ENCODE measurements at places on chromosomes 11 and 22.

GRCh38 chr11:10350334-10350733, 45.5 kb downstream of the ADM start:
- DNase-seq, result no peak

DNA sequence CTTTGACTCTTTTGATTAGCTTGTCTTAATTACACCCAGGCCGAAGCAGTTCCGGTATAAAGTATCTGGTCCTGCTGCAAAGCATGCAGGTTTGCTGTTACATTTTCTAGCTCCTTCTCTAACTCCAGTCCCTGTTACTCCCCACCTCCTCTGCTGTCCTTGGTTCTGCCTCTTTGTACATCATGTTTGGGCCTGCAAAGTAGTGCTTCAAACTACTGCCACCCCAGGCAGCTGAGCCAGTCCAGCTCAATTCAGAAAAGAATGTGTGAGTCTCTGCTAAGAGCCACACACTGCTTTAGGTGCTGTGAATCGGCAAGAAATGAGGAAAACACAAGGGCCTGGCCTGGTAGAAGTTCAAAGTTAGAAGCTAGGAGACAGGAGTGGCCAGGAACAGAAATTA, 136.0 kb downstream of the SERGEF start:
- DNase-seq, result no peak

DNA sequence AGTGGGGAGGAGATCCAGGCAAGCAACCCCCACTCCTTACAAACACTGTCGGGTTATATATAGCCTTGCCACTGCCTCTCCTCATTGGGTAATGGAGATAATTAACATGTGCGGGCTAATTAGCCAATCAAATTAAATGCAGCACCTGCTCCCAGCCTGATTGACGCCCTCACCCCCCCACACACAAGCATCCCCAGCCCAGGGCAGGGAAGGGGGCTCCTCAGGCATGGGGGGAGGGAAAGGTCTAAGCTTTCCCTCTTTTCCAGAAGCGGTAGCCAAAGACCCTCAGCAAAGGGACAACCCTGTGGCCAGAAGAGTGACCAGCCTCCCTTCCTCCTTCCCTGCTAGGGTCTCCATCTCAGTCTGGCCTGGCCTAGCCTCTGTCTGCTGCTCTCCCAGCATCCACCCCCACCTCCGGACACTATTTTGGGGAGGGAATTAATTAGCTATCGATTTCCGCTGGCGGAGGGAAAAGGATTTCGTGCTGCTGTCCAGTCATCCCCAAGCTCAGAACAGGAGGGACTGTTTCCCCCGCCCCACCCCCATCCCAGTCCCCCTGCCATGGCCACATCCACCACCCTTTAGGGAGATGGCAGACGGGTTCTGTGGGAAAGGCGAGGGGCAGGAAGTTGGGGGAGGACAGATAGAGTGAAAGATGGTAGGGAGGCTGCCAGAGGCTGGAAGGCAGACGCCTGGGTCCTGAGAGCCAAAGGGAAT, 7.1 kb downstream of the NRXN2 start:
- DNase-seq, result no peak

- DNase-seq, result no peak
Measured at GRCh38 chr11:67588136-67588503, 4.5 kb downstream of the GSTP1 start.

GRCh38 chr11:45853332-45854219, 6.3 kb downstream of the CRY2 start:
- no peak for DNase-seq

GRCh38 chr11:119167933-119168332, 592 bp upstream of the NLRX1 start:
- DNase-seq, result no peak

- no peak for DNase-seq
Measured at GRCh38 chr22:22924369-22925145, 36.9 kb downstream of the IGLL5 start.

GRCh38 chr11:84247129-84247528, 961.0 kb upstream of the CCDC90B start:
- no peak for DNase-seq

DNA sequence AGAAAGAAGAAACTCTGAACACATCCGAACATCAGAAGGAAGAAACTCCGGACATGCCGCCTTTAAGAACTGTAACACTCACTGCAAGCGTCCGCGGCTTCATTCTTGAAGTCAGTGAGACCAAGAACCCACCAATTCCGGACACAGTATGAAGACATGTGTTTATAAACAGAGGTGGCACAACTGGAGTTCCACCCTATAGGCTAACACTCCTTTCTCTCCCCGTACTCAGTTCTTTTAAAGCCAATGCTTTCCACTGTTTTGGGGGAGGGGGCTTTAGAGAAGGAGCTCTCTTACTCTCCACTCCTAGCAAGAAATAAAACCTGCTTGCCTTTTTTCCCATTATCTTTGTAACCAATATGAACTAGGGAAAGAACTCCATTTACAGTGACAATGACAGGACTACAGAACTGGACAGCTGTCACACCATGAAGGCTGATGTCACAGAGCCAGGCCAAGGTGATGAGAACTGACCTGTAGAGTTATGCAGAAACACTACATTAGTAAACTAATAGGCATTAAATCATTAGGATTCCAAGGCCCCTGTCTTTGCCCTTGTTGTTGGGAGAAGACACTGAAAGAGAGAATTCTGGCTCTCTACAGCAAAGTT, 733 bp downstream of the TRIM5 start:
- DNase-seq, result no peak

- DNase-seq, result no peak
Measured at GRCh38 chr11:2762451-2762850, 62.7 kb upstream of the KCNQ1OT1 start.

- no peak for DNase-seq
Measured at GRCh38 chr11:73348838-73349237, 27.4 kb upstream of the RELT start.

GRCh38 chr11:69364921-69365320, 71.0 kb downstream of the MYEOV start:
- no peak for DNase-seq

- no peak for DNase-seq
Measured at GRCh38 chr22:18121506-18121905, 10.9 kb downstream of the TUBA8 start.

DNA sequence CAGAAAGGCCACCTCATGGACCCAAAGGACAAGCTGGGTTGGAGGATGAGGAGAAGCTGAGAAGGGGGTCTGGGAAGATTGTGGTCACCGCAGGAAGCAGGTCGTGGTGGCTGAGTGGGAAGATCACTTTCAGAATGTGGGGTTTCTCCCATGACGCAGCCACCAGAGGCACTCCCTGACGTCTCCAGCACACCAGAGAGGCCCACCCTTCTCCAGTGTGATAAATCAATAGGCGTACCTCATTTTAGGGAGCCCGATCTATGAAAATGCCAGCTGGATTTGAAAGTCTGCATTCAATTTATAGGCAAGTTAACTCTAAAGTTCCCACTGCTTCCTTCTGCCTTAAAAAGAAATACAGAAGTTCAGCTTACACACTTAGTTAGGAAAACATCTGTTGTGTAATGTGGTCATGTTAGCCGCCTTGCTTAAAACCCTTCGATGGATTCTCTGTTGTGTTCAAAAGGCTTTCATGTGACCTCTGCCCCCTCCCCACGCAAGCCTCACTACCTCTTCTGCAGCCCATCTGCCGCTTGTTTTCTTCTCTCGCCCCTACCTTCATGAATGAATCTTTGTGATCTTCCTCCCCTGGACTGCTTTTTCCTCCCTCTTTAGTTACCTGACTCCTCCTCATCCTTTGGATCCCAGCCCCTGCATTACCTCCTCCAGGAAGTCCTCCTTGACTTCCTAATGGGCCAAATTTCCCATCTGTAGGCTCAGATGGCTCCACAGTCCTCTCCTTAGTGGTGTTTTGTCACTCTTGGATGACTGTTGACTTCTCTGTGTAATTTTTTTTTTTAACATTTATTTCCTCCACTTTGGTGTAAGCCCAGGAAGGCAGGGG, 10.7 kb downstream of the TSPAN18 start:
- no peak for DNase-seq

DNA sequence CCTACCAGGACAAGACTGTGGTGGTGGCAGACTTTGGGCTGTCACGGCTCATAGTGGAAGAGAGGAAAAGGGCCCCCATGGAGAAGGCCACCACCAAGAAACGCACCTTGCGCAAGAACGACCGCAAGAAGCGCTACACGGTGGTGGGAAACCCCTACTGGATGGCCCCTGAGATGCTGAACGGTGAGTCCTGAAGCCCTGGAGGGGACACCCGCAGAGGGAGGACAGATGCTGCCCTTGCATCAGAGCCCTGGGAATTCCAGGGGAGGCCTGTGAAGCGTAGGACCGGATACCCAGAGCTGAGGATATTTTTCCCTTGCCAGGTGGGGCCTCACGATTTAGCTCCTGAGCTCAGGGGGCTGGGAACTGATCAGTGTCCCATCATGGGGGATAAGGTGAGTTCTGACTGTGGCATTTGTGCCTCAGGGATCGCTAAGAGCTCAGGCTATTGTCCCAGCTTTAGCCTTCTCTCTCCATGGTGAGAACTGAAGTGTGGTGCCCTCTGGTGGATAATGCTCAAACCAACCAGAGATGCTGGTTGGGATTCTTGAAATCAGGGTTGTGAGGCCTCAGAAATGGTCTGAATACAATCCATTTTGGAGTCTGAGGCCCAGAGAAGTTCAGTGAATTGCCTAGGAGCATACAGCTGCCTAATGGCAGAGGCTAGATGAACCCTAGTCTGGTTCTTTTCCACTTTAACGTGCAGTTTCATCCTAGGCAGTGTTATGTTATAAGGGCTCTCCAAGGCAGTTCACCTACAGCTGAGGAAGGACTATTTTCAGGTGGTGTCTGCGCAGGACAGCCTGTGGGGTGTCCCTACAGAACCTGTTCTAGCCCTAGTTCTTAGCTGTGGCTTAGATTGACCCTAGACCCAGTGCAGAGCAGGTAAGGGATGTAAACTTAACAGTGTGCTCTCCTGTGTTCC, 19.5 kb downstream of the PIK3IP1 start:
- peak; percentile 73 for DNase-seq

DNA sequence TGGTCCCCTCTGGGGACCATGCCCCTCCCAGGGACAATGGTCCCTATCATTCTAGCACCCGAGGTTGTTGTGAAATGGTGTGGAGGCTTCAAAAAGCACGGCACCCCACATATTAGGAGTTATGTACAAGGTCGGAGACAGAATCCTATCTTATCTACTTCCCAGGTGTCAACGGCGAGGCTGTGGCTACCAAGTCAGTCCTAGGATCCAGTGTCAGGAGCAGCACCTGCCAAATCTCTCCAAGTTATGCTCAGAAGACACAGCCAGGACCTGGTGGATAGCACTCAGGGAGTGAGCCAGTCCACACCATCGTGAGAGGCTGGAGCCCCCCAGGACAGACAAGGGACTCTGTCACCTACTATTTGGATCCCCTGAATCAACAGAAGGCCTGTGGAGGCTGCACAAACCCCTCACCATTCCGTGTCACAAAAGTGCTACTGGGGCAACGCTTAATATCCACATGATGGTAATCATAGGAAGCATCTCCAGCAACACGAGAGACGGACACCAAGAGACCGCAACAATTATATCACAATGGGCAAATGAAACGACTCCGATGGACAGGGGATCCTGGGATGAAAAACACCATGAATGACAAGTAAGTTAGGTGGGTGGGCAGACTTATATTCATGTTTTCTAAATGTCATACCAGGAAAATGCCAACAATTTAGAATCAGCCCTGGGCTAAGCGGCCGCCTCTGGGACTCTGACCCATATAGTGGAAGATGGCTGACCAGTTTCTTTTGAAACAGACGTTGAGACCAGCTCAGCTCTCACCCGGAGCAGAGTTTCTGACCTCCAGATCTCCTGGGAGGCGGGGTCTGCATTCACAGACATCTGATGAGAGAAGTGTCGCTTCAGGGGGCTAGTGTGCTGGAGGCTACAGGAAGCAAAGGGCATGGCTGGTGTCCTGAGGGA, 108.4 kb downstream of the MED15 start:
- no peak for DNase-seq

- DNase-seq, result no peak
Measured at GRCh38 chr22:30277547-30278344, 11.1 kb upstream of the OSM start.

DNA sequence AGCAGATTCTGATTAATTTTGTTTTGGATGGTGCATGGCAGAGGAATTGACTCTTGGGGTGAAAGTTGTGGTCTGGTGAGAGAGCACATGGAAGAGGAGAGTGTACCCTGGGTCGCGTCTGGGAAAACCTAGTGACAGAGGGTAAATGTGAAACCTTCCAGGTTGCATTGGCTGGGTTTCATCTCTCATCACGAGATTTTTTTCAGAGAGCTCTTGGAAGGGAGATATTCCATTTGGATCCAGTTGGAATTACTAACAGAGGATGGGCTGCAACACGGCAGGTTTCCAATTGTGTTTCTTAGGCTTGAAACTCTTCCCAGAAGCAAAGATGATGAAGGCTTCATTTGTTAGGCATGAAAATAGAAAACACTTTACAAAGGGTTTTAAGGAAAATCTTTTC, 109.7 kb upstream of the MTMR2 start:
- no peak for DNase-seq

GRCh38 chr22:25383278-25383820, 163.9 kb downstream of the CRYBB2 start:
- no peak for DNase-seq

DNA sequence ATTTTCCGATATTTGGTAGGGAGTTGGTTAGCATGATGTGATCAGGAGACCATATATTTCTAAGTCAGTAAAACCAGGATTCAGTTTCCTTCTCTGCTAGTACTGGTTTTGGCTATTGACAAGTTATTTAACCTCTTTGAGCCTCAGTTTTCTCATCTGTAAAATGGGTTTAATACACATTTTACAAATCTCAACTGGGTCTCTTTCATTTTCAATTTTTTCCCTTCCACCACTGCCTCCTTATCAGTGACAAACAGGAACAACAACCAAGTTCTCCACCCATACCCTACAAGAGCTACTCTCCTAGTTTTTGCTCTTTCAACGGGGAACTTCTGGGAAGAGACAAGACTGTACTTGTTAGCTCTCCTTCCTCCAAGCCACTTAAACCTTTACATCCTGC, 6.2 kb upstream of the APLP2 start:
- no peak for DNase-seq

GRCh38 chr11:17550450-17551346, 3.6 kb downstream of the OTOG start:
- DNase-seq, result no peak

- DNase-seq, result no peak
Measured at GRCh38 chr22:32396746-32397145, 15.3 kb downstream of the RTCB start.

DNA sequence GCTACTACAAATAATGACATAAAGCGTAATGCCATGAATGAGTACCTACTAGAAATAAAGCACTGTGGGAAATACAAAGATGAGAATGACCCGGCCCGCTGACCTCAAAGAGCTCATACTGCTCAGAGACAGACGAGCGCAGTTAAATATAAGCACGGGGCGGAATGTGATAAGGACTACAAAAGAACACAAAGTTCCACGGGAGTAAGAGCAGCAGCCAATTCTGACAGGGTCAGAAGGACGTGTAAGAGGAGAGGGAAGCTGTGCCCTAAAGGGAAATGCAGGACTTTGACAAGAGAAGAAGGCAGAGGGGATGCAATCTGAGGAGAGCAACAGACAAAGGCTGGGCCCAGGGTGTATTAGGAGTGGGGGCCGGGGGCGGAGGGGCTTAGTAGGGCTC, 314.6 kb downstream of the LARGE1 start:
- no peak for DNase-seq
